ENCODE measurements at places on chromosomes 3 and 15.
A peak's percentile ranks its signal among the peaks of the same experiment; 100 is the strongest.

GRCh38 chr3:29949940-29950616, 656.3 kb upstream of the TGFBR2 start:
- no peak for DNase-seq

DNA sequence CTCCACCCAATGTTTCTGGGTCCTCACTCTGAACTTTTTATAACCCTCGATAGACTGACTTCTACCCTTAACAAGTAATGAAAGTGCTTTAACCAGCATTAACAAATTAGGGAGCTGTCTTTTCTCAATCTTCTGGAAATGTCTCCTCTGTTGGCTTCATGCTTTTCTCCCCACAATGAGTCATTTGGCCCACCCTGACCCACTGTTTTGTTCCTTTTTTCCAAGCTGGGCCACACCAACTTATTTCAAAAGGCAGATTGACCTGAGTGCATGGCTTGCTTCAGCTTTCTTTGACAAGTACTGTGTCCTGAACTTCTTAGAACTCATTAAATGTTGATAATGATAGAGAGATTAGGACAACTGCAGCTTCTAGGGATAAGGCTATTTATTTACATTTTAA, 199.6 kb upstream of the SEMA6D start:
- peak; percentile 14 for DNase-seq

- peak; percentile 57 for DNase-seq
These were observed 229.0 kb downstream of the ITPR1 start for GRCh38 chr3:4722103-4722502.

- DNase-seq = no peak
These were observed 57.3 kb downstream of the HERC1 start for GRCh38 chr15:63776443-63776842.

- DNase-seq = no peak
These were observed 4.6 kb downstream of the EPM2AIP1 start for GRCh38 chr3:36988356-36988755.

- DNase-seq = no peak
These were observed 12.9 kb downstream of the PCYT1A start for GRCh38 chr3:196274585-196274984.

DNA sequence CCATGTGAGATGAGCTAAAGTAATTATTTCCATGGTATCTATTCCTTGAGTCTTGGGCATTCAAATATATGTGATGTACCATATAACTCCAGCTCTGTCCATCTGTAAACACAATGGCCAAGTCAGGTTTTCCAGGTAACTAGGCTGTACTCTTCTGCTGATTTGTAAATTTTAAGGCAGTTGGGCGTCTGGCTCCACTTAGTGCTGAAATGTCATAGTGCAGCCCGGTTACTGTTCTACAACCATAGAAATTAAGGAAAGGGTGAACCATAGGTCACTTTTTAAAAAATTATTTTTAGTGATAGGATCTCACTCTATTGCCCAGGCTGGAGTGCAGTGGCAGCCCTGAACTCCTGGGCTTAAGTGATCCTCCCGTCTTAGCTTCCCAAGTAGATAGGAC, 44.7 kb upstream of the GOLM2 start:
- DNase-seq = no peak

DNA sequence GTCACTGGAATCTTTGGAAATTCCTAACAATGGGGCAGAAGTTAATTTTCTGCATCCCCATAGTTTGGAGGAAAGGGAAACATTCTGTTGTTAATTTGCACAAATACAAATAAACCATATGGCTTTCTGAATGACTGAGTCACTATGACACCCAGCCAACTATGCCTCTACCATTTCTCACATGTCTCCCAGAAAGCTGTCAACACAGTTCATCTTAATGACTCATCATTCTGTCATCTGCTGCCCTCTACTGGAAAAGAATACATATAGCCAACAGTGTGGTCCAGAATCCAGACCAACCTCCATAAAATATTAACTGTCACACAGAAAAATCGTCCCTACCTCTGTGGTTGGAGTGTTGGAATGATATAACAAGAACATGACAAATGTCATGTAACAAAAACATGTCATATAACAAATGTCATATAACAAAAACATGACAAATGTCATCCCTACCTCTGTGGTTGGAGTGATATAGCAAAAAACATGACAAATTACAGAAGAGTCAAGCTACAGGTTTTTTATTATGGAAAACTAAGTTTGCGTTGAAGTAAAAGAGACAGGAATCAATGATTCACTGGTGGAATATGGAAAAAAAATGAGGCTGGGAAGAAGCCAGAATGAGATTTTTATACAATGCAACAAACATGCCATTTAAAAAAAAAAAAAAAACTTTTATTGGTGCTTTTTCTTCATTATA, 47.7 kb upstream of the GYG1 start:
- DNase-seq = peak; percentile 92

DNA sequence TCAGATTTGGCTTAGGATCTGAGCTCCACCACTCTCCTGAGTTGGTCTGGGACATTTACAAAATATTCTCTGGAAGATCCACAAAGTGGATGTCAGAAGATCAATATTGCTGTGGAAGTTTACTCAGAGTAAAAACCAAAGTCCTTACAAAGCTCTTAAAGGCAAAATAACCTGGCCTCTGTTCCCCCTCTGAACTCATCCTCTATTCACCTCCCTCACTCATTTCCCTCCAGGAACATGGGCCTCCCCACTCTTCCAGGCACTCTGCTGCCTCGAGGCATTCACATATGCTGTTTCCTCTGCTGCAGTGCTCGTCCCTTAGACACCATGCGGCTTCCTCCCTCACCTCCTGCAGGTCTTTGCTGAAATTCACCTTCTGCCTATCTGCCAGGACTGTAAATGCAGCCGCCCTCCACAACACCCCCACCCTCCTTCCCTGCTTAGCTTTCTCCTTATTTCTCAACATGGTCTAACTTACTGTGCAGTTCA, 19.1 kb upstream of the CCDC174 start:
- no peak for DNase-seq

- peak; percentile 86 for DNase-seq
These were observed at the start of gene GCSAM for GRCh38 chr3:112132975-112133448. TSS of gene GCSAM (minus strand) at chr3:112133248. CDS start at chr3:112133120, 128 bp downstream.

DNA sequence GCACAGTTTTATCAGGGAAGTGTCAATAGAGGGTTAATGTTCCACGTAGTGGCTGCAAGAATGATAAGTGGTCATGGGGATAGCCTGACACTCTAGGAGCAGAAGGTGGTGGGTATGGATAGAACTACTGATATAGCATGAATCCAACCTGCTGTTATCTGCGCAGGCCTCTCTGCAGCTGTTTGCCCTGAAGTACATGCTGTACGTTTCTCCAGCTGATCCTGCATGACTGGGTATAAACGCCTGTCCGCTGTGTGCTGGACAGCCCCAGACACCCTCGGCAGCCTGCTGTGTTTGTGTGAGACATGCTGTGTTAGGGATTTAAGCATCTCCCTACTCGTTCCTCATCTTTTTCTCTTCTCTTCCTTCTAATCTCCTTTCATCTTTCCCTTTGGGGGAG, 87.1 kb downstream of the LPP start:
- DNase-seq = no peak

DNA sequence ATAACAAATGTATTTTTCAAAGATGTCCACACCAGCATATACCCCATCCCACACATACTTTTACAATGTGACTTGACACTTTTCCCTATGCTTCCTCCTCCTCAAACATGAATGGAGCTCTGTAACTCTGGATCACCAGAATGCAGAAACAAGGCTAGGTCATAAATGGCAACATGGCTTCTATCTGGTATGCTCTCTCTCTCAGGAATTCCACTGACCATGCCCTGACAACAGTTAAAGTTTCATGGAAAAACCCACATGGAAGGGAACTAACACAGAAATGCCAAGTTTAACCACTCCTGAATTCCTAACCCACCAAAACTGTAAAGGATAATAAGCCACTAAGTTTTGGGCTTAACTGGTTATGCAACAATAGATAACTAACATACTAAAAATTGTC, 19.9 kb downstream of the MYO9A start:
- DNase-seq = no peak

DNA sequence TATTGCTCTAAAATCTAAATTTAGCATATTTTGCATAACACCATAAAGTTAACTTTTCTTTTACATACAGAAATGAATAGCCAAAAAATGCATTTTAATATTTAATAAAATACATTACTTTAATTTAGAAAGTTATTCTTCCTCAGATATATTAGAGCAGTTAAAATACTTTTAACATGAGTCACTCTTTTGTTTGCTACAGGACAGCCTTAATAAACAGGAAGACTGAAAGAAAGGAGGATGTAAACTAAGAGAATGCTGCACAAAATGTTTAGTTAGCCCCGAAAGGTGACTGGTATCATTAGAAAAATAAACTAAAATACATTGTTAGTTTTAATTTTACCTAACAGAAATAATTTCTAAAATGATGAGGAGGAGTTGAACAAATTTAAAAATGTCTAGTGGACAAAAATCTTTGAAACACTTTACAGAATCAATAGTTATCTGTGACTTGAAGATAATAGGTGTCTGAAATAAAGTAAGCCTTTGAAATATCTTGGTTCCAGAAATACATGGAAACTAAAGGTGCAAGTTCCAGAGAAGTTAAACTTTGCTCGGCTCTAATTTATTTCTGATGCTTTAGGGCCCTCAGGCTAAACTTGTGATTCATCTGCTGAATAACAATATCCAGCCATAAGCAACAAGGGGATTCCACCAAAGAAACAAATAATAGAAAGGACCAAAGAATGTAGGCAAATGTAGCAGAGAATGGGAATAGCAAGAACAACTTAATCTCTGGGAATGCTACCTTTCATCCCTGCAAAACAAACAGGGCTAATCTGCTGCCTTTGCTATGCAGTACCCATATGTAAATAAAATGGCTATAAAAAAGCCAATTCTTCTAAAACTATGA, 138.3 kb upstream of the UBP1 start:
- no peak for DNase-seq

GRCh38 chr3:197880491-197881269, 69.3 kb upstream of the RPL35A start:
- DNase-seq = no peak

DNA sequence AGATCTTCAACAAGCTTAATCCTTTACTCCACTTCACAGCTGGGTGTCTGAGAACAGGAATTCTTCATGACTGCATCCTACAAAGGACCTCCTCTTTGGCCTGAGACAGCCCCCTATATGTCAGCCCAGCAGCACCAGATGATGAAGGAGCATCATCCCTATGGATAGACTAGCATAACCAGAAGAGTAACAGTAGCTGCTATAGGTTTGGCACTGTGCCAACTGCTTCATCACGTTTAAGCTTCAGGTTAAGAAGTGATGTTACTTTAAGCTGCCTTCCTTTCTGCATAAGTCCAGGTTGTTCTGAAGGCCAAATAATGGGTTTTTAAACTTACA, 50.6 kb downstream of the CMSS1 start:
- DNase-seq = no peak

GRCh38 chr3:71563827-71564226, 19.7 kb downstream of the FOXP1 start:
- no peak for DNase-seq

GRCh38 chr3:171311784-171312183, 148.4 kb downstream of the TNIK start:
- DNase-seq = no peak

DNA sequence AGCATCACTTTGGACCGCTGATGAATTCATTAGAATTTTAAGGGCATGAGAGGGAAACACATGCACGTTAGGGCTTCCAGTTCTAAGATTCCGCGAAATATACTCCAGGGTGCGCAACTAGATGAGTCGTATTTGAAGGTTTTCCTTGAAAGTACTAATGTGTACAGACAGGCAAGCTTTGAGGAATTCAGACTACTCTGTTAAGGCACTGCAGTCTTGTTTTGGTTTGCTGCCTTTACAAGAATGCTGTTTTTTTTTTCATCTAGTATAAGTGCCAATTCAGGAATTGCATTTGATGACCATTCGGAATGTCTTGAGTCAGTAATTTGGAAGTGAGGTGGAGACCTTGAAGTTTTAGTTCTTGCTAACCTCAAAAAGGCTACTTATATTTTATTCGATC, 19.1 kb downstream of the TRNT1 start:
- DNase-seq = no peak

DNA sequence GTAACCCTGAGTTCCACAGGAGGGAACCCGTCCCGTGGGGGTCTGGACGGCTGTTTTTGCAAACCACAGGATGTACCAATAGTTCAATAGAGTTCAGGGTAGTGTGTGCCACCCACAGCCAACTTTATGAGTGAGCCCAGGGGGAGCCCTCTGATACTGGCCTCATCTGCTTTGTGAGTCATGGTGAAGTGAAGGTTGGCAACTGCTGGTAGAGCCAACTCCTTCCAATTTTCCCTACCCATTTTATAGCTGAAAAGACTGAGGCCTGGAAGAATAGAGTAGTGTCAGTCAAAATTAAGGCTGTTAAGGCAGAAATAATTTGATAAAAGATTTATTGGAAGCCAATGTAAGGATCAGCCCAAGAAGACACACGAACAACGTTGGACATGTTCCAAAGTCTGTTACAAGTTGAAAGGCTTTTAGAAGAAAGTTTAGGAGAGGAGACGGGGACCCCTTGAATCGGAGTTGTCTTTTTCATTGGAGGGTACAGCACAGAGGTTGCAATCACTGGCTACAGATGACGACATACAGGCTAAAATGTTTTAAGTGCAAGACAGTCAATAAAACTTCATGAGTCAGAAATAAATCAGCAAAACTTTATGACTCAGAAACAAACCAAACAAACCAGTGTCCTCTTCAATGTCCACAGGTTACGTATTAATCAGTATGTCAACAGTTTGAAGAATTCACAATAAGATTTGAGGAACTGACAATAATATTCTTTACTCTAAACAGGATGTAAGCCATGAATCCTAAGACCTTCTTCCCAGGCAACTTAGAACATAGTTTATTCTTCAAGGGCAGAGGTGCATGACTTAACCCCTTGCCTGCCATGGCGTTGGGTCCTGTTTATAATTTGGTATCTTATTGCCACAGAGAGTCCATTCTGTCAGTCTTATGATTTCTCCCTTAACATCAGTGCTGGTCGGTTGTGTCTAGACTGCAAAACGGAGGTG, 62.9 kb upstream of the NR2E3 start:
- DNase-seq = no peak

DNA sequence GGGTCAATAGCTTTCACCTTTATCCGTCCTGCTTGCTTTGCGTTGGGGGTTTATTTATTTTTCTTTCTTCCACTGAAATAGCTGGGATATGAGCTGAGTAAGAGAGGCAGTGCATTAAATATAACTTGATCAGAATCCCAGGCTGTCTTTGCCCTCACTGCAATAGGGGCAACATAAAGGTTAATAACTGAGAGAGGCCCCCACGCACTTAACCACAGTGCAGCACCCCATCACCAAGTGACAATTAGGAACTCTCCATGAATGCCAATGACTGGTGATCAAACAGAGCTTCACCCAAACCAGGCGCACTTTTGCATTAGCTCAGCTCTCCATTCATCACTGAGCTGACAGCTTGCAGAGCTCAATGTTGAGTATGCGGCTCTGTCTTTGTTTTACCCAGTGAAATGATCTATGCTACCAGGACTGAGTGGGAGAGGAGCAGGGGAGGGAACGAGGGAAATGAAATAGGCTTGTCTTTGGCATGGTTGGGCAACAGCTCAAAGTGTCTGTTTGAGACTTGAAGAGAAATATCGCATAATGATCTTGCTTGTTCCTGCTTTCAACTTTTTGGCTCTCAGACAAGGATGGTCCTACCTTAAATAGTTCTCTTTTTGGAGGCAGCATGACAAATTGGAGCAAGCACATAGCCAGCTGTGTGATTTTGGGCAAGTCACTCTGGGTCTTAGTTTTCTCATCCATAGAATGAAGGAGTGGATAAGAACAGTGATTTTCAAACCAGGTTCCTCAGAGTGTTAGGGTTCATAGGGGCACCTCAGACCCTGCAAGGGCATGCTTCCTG, 14.5 kb upstream of the GLCE start:
- peak; percentile 20 for DNase-seq

GRCh38 chr3:17741621-17742101, 770 bp downstream of the TBC1D5 start:
- peak; percentile 93 for DNase-seq

Measured in suppressor macrophage (primary cell).